T-helper 9 cell (primary cell): ENCODE measurements at places on chromosomes 5 and 9.
A peak's percentile ranks its signal among the peaks of the same experiment; 100 is the strongest.

GRCh38 chr9:131046093-131046380 is 37.1 kb downstream of the LAMC3 start:
- DNase-seq: no peak

GRCh38 chr9:84991514-84991870 is 322.0 kb downstream of the NTRK2 start:
- no peak for DNase-seq

- no peak for DNase-seq
Measured at GRCh38 chr5:81787474-81788242, 36.8 kb upstream of the SSBP2 start.

GRCh38 chr5:174166231-174167079 is 120.9 kb downstream of the NSG2 start:
- no peak for DNase-seq

DNA sequence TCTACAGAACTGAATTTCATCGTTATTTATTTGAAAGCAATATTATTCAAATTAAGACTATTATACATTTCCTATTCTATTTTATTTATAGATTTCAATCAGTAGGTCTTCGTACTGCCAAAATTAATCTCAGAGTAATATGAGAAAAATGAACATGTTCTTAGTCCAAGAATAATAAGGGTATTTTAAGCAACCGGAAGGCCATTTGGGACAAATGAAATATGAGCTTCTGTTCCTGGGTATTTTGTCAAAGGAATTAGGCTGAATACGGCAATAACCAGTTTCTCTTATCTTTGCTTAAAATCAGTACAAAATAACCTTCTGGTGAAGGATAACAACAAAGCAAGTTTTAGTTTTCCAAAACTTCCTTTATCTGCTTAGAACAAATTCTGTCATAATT is 410.3 kb upstream of the PRR16 start:
- DNase-seq: no peak

- peak; percentile 23 for DNase-seq
Measured at GRCh38 chr5:149730620-149731331, 666 bp downstream of the PPARGC1B start.

DNA sequence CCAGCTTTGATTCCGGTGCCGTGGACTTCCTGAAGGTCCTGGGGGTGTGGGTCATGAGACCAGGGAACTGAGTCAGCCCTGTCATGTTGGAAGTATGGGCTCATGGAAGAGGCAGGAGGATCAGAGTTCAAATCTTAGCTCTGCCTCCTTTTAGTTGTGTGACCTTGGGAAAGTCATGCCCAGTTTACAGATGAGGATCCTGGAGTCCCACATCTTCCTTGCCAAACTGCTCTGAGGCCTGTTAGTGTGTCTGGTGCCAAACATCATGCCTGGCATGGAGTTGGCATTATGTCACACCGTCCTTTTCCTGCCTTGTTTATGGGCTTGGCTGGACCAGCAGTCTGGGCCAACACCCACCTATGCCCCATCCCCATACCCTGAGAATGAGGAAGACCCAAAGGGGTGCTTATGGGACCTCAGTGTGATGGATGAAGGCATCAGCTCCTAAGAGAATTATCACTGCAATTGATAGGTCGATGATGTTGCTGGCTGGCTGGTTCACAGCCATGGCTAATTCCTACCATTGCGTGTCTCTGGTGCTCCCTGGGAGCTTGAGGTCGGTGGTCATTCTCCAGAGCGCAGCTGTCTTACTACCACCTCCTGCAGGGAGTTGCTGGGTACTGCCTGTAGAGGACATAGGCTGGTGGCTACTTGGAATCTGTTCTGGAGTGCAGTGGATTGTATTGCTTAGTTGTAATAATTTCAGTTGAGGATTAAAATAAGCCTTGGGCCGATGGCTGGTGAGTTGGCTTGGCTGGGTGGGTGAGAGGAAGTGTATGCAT is 140.5 kb upstream of the PITX1 start:
- DNase-seq: no peak

DNA sequence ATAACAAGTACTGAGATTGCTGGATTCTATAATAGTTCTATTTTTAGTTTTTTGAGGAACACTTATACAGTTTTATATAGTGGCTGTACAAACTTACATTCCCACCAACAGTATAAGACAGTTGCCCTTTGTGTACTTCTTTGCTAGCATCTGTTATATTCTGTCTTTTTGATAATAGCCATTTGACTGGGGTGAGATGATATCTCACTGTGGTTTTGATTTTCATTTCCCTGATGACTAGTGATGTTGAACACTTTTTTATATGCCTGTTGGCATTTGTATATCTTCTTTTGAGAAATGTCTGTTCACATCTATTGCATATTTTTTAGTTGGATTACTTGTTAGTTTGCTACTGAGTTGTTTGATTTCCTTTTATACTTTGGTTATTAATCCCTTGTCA is 204.1 kb upstream of the SMC2 start:
- DNase-seq: no peak

GRCh38 chr5:73564018-73564417 is 1.4 kb downstream of the ANKRA2 start:
- DNase-seq: no peak

GRCh38 chr5:114416254-114416653 is 54.4 kb downstream of the KCNN2 start:
- DNase-seq: no peak

DNA sequence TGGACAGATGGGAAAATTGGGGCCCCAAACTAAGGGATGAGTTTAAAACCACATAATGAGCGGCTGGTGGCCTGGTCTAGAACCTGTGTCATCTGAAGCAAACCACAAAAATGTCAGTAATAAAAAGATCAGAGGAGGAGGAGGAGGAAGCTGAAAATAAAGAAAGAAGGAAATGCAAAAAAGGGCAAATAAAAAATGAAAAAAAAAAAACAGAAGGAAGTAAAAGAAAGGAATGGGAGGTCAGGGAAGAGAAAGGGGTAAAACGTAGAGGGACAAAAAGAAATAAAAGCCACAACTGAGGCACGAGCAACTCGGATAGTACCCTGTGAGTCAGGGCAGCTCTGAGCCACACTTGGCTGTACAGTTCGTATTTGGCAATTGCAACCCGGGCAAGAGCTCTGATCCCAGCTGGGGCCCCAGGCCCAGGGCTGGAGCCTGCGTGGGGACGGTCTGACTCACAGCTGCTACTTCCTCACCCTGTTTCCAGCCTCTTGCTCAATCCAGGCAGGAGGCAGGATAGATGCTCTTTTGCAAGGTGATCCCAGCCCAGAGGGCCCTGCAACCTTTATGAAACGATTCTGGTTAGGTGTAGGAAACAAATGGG is 137.9 kb upstream of the TRIM32 start:
- DNase-seq: no peak

DNA sequence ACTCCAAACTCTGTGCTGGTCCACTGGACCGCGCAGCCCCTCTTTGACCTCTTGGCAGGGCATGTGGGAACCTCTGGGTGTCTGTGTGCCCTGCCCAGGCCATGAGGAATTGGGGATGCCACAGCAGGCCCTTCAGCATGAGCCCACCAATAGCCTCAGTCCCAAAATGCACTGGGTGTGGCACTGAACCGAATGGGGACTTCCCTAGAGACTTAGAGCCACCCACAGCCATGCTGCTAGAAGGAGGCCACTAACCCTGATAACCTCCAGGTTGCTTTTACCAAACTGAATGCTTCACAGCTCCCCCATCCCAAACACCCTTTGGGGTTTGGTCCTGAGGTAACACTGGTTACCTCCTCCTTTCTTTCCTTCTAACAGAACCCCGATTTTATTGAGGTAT is 302.7 kb downstream of the PIK3R1 start:
- no peak for DNase-seq

DNA sequence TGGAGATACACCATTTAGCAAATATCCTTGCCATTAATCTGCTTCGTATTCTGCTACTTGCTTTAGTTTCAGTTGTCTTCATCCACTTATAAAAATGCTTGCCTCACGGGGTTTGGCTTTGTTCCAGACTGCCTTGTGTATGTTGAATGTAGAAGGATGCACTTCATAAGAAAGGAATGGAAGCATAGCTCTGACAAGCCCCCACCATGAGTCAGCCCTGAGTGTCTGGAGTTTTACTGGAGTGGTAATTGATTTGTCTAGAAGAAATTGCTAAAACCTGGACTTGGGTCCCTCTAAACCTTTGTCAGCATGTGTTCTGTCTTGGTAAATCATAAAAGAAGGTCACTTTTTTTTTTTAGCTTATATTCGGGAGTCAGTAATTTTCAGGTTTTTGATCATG is 4.6 kb downstream of the TEX48 start:
- DNase-seq: no peak

DNA sequence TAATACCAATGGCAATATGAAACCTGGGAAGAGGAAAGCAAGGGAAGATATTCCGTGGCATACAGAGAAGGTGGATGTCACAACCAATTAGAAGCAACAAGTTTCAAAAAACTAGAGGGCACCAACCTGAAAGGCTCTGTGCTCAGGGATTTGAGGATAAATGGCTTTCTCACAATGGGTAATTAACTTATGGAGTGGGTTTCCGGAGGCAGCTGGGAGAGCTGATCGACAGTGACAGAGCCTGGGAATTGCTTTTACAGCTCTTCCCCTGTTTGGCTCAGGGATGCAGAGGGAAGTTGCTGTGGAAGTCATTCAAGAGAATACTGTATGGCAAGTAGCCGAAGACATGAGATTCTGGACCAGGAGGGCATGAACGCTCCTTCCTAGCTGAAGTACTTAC is 237.0 kb downstream of the KIF4B start:
- no peak for DNase-seq

- DNase-seq: no peak
Measured at GRCh38 chr9:6782981-6783380, 25.2 kb downstream of the KDM4C start.

DNA sequence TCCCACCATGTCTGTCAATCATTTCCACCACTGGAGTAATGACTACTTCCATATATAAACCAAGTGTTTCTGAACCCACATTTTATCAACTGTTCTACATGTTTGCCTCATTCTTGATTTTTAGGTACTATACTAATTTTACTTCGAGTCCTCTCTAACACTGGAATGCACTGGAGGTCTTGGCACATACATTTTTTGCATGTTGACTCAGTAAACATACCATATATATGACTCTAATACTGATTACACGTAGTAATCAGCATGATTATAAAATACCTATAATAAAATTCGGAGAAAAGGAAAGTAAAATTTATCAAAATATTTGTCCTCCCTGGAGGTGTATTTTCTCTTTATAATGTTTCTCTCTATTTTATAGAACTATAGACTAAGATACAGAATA is 621.7 kb upstream of the NUDT12 start:
- no peak for DNase-seq

- no peak for DNase-seq
Measured at GRCh38 chr5:119524485-119524884, 72.2 kb downstream of the HSD17B4 start.

GRCh38 chr5:135013947-135014570 is 20.0 kb downstream of the PITX1 start:
- DNase-seq: no peak

- DNase-seq: no peak
Measured at GRCh38 chr9:12884736-12885395, 110.0 kb downstream of the LURAP1L start.

GRCh38 chr5:112511920-112512319 is 92.8 kb upstream of the EPB41L4A start:
- DNase-seq: no peak

DNA sequence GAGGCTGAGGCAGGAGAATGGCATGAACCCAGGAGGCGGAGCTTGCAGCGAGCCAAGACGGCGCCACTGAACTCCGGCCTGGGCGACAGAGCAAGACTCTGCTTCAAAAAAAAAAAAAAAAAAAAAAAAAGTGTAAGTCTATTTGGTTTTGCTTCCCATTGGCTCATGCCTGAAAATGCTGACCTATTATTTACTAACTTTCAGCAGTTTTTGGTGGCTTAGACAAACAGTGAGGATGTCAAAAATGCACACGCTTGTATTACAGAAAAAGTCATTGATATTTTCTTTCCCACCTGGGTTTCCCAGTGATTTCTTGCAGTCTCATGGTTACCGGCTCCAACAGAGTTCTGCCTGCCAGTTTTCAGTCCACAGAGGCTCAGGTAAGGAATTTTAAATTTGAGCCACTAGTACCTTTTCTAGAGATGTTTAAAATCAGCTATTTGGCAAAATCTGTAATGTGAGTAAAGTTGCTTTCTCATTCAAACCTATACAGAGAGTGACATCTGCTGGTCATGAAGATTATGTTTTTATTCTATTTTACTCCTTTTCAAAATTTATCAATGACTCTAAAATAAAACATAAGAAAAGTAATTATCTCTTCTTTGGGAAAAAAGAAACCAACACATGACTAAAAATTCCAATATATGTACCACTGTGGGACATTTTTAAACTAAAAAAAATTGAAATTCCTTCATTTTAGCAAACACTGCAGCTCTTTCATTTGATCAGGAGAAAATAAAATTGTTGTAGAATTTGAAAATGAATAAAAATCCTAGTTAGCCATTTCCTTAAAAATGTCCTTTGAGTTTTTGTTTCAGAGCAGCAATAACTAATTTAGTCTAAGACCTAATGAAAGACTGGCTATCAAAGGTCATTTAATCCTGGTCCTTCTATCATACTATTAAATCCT is 8.8 kb downstream of the FAM200C start:
- no peak for DNase-seq

DNA sequence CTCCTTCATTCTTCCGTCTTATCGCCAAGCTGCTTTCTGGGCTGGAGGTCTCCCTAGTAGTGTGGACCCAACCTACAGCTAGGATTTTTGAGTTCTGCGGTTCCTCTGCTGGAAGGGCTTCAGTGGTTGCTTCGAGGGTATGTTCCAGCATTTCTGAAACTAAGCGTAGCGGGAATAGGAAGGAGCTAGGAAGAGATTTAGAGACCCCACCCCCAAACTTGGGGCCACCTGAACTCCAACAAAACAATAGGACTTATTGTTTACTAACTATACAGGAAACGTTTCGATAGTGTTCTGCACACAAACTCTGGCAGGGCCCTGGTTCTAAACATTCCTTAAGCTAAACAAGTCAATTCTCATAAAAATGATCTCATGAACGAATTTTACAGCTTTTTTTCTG is 346.7 kb downstream of the PLK2 start:
- no peak for DNase-seq

DNA sequence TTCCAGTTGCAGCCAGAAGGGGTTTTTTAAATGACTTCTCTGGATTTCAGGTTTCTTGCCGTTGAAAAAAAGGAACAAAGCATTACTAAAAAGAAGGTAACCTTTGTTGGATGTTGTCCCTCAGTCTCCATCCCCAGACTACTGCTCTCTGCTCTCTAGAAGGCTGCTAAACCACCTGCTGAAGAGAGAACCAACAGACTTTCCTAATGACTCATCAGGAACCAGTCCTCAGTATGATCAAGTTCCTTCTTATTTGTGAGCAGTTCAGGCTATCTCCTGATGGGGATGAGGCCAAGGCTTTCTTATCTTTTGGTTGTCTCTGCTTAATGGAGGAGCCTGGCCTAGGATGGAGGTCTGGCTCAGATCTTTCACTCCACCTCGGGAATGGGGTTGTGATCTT is 4.1 kb downstream of the KIF4B start:
- no peak for DNase-seq
